ENCODE measurements at places on chromosomes 2 and 18.

GRCh38 chr2:224160917-224161316 lies 121.8 kb upstream of the SERPINE2 start:
- DNase-seq: no peak

GRCh38 chr2:44560941-44561340 lies 199.2 kb downstream of the CAMKMT start:
- no peak for DNase-seq

DNA sequence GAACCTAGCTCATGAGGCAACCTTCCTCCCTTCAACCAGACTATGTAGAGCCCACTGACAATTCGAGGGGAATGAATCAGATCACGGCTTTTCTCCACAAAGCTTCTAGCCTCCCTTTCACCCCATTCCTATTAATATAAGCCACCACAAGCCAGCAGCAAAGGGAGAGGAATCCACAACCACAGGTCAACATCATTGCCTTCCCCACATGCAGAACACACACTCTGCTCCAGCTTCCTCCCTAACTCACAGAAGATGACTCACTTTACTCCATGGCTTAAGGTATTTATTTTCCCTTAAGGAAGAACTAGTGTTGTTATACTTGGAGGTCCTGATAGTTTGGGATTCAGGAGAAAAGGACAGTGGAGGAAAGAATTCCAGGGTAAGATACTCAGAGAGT lies 272.2 kb downstream of the C1D start:
- DNase-seq: no peak

GRCh38 chr2:113169002-113169530 lies 4.7 kb upstream of the PSD4 start:
- no peak for DNase-seq

- DNase-seq: no peak
Observed at GRCh38 chr2:25251071-25251421, 82.7 kb upstream of the POMC start.

DNA sequence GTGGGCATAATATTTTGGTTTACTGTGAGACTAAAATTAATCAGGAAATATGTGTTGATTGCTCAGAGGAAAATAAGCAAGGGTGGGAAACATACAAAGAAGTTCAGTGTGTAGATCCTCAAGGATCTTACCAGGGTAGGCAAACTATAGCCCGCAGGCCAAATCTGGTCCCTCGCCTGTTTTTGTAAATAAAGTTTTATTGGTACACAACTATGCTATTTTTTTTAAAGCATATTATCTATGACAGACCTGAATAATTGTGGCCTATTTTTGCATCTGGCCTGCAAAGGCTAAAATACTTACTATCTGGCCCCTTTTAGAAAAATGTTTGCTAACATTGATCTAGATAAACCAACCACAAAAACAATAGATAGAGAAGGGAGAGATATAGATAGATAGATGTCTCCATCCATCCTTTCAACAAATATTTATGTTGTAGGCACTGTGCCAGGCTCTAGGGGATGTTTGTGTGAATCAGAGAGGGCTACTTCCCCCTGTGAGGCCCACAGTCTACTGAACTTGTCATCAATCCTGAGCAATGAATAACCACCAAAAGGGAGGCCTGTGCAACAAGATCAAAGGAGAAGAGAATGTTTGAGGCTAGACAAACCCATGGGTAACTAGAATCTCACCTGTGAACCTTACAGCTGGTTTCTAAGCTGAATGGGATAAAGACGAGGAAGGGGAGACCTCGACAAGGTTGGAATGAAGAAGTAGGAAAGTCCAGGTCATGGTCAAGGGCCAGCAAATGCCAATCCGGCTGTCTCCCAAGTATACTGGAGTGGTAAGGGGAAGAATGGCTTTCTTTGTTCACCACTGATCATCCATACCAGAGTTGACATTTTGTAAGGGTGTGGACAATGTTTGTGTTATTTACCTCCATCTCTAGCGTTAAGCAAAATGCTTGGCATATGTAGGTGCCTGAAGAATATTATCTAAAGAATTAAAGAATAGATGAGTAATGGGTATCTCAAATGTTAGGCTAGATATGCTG lies 23.6 kb downstream of the ALPK2 start:
- peak; percentile 42 for DNase-seq

- DNase-seq: no peak
Observed at GRCh38 chr18:62450546-62451410, 72.0 kb upstream of the ZCCHC2 start.

- no peak for DNase-seq
Observed at GRCh38 chr18:58536534-58537271, 92.2 kb downstream of the ALPK2 start.

DNA sequence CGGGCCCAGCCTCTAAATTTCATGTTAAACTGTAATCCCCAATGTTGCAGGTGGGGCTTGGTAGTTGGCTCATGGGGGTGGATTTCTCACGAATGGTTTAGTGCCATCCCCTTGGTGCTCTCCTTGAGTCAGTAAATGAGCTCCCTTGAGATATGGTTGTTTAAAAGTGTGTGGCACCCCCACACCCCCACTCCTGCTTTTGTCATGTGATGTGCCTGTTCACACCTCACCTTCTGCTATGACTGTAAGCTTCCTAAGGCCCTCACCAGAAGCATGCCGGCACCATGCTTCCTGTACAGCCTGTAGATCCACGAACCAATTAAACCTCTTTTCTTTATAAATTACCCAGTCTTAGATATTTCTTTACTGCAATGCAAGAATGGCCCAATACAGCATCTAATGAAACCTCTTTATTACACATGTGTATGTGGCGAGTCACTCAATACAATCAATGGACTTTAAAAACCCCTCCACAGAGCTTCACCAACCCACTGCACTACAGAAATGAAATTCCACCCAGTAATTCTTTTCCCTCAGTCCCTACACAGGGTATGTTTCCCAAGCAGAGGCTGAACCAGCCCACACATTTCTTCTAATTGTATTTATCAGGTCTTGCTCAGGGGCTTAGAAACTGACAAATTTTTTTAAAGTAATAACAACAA lies 47.3 kb downstream of the WDFY1 start:
- no peak for DNase-seq

DNA sequence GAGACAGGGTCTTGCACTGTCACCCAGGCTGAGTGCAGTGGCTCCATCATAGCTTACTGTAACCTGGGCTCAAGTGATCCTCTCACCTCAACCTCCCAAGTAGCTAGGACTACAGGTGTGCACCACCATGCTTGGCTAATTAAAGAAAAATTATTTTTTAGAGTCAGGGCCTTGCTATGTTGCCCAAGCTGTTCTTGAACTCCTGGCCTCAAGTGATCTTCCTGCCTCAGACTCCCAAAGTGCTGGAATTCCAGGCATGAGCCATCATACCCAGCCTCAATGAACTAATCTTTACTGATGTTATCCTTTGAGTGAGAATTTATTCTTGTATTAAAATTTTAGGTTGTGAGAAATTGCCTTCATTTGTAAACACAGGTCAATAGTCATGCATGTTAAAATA lies 27.0 kb upstream of the CD28 start:
- no peak for DNase-seq

- no peak for DNase-seq
Observed at GRCh38 chr18:55001394-55002024, 42.2 kb upstream of the CCDC68 start.

GRCh38 chr2:221514305-221515040 lies 57.6 kb downstream of the EPHA4 start:
- DNase-seq: no peak

DNA sequence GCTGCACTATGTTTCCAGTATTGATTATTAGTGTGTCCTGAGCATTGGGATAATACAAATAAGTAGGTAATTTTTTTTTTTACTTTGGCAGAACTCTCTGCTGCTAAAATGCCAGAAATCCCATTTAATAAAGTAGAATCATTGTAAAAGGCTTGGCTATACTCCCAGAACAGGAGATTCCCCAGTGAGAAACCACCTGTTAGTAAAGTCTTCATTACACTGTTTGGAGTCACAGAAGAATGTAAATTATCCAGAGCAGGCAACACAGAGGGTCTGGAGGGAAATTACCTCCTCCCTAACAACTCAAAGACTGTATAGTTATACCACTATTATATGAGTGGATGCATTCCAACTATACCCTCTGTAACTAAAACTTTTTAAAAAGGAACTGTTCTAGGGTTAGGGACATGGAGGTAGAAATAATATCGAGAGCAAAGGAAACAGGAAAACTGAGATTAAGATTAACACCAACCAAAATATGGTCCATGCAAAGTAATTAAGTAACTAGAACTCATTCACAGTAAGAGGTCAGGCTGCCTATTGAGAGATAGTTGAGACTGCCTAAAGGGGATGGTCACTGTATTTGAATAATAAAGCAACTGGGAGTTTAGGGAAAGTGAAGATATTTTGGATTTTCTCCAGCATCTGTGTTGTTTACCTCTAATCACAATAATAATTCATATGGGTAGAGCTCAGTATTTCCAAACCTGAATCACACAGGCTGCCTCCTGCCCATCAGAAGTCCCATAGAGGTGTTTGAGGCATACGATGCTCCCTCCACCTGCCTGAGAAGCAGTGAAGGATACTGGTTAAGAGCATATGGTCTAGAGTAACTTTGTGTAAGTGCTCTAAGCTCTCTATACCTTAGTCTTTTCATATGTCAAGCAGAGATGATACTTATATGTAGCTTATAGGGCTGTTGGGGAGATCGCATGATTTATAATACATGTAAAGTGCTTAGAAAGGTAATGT lies 34.4 kb downstream of the MAP2 start:
- DNase-seq: no peak

GRCh38 chr18:12867441-12868123 lies 16.5 kb downstream of the PTPN2 start:
- no peak for DNase-seq

GRCh38 chr2:238305965-238306671 lies 14.2 kb upstream of the TRAF3IP1 start:
- DNase-seq: no peak

DNA sequence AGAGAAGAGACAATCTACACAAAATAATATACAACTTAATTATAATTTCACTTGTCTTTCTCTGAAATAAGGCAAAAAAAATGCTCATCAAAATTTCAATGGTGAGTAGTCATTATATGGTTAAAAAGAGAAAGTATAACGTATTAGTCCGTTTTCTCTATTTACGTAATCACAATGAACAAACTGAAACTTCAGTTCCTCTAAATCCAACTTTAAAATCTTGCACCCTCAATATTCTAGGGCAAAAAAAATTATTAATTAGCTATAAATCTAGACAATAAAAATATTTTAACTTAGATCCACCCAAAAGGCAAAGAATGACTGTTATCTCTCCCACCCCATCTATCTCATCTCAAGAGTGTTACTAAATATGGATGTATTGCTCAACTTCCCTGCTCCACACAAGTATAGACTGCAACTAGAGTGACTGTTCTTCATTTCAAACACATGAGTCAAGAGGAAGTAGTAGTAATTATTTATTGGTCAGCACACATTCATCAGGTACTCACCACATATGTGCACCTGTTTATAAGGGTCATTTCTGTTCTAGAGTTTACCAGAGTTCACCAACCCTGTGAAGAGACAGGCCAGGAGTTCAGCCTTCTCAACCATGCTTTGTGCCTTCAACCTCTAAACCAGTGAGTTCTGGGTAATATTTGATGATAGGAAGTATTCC lies 36.4 kb downstream of the STK39 start:
- no peak for DNase-seq

- no peak for DNase-seq
Observed at GRCh38 chr2:100891906-100892642, 72.1 kb downstream of the NPAS2 start.

- no peak for DNase-seq
Observed at GRCh38 chr2:71608441-71608840, 155.1 kb downstream of the DYSF start.

GRCh38 chr2:240250985-240251847 lies 110.8 kb upstream of the OTOS start:
- DNase-seq: no peak

GRCh38 chr18:2410688-2411087 lies 160.6 kb downstream of the METTL4 start:
- DNase-seq: no peak

Measured in stimulated activated CD4-positive, alpha-beta T cell treated with anti-CD3 and anti-CD28 coated beads, Interleukin-2, amount 100 ng/mL, for 4 hours (primary cell).